ENCODE measurements at places on chromosomes 2 and 18. TPM values are rescaled to one million over a fixed set of nuclear protein-coding genes. Genes with fewer than 3 reads are reported as not detected.
A peak's percentile ranks its signal among the peaks of the same experiment; 100 is the strongest.

Gene PAPOLG
- 13.2 TPM for total RNA-seq

DNA sequence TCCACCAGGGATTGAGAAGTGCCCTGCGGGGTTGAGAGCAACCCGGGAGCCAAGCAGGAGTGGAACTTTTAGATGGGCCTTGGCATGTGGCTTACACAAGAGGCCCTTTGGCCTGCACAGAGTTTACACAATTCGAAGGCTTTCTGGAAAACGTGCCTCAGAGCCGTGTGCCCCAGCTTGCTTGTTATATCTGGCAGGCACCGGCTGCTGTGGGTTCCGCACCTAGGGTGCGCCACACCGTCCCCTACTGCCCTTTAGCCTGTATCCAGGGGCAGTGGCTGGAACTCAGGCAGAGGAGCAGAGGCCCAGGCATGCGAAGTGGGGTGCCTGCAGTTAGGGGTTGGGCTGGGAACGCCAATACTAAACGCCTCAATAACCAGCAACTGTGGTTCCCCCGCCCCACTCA lies 32.9 kb upstream of the EDAR start:
- no peak for DNase-seq

GRCh38 chr18:29840089-29840488 lies 1202.5 kb downstream of the DSC3 start:
- peak; percentile 42 for DNase-seq

Gene CASP10
- 2.6 TPM for total RNA-seq

Gene CABLES1
- 7.7 TPM for total RNA-seq

Gene CPLX4
- not detected for total RNA-seq

DNA sequence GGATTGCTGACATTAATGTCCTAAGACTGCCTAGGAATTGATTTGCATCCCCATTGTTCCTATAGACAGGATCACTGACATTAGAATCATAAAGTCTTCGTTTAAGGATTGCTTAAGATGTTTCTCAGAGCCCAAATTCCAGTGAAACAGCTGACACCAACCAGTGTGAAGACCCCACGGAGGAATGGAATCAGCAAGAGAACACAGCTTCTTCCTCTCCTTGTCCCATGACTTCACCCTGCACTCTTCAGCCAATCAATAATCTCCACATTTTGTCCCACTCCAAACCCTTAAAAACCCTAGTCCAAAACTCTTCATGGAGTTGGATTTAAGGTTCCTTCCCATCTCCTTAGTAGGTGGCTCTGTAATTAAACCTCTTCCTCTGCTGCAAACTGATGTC lies 157.0 kb upstream of the NDUFV2 start:
- no peak for DNase-seq

GRCh38 chr2:165469417-165469816 lies at the start of gene CSRNP3:
CSRNP3 (plus strand) TSS chr2:165469698; CDS start chr2:165595066, 125,368 bp downstream.
- DNase-seq = peak; percentile 12

DNA sequence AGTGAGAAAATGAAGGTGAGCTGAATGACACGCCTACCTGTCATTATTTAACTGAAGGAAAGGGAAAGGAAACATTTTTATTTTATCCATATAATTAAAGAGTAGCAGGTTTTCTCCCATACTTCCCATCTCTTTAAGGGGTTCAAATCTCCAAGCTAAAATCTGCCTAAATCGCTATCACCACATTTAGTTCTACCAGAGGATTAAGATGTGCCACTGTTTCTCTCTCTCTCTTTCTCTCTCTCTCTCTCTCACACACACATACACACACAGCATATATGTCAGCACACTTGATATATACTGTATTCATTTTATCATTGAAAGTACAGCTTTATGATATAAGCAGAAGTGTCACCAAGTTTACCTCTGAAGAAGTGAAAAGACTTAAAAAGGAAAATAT lies 3.1 kb downstream of the WIPF1 start:
- no peak for DNase-seq

DNA sequence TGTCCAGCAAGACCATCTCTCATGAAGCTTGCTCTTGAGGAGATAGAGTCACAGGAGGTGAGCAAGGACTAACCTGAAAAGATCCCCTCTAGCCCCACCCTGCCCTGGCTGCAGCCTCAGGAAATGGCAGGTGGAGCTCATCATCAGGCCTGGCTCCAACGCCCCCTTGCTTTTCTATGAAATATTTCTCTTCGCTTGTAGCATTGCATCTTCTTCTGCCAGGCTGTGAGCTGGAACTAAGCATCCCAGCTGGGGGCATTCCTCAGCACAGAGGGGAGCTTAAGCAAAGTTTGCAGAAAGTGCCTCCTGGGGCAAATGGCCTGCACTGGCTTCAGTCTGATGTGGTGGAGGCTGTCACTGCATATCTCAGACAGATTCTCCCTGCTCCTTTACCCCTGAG lies 90.1 kb upstream of the LGALSL start:
- no peak for DNase-seq

- DNase-seq = no peak
These were observed at the start of gene INHA for GRCh38 chr2:219572237-219573001. INHA (plus strand) TSS chr2:219572310; CDS start chr2:219572375, 65 bp downstream.

DNA sequence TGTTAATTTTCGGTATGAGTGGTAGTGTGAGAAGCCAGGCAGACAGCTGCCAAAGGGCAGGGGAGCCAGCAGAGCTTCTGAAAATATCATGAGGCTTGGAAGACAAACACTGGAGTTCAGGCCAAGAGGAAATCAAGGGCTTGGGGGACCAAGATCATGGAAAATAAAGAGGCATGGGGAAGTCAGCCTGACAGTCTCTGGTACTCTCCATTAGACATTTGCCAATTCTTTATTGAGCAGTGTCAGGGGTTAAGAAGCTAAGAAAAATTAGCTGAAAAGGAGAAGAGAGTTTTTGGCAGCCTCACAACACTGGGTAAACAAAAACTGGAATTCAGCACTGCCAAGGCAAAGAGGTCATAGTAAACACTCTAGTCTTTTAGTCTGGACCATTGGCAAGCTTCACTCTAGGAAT lies 612.7 kb downstream of the EPHA4 start:
- DNase-seq = no peak

Gene UGT1A4
- total RNA-seq = 0.12 TPM

Gene OR6B2
- total RNA-seq = not detected

DNA sequence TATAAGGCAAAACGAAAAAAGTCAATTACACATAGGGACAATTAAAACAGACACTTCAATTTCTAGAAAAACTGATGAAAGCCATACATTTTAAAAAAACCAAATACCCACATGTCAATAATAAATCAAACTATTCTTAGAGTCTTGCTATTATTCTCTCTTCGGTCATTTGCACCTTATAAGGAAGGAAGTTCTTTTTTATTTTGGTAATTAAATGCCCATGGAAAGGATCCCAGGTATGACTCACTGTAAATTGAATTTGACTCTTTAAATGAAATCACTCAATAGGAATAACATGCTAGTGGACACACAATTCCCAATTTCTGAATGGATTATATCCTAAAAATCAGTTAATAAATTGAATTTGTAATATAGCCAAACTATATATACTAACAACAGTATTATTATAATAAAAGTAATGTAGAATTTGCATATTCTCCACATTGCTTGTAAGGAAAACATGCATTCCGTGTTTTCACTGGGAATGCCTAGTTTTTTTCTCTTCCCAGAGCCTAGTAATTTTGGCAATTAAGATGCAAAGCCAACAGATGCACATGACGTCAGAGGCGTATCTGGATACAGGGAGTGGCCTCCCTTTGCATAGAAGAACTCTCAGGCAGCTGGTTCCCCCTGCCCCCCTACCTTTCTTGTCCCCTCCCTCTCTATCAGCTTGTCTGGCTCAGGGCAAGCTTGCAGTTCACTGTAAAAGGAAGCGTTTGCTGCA lies 153.5 kb upstream of the PGAP1 start:
- DNase-seq = no peak

DNA sequence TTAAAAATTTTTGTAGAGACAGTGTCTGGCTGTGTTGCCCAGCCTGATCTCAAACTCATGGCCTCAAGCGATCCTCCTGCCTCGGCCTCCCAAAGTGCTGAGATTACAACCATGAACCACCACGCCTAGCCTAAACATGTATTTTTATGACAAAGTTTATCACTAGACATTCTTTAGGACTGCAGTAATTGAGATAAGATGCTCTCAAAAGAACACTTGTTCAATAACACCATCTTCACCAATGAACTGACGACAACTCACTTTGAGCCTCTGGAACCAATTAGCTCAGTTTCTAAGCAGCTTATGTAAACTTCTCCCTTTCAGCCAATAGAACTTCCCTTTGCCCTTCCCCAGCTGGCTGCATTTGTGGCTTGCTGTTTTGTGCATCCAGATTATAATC lies 15.3 kb upstream of the PPP4R1 start:
- DNase-seq = no peak

DNA sequence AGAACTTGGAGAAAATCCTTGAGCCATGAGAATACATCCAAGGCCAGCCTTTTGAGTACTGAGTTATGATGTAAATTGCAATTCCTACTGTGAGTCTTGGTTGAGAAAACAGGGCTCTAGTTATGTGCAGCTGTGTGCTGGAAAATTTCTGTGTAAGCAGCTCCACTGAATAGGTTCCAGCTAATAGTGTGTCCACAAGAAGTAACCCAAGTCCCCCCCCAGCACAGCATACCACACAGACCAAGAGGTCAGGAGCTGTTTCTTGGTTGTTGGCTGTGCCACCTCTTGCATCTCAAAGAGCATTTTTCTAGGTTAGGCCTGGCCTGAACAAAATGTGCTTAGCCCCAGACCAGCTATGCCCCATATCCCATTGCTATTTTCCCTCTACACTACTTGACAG lies 36.8 kb upstream of the APCDD1 start:
- DNase-seq = no peak

DNA sequence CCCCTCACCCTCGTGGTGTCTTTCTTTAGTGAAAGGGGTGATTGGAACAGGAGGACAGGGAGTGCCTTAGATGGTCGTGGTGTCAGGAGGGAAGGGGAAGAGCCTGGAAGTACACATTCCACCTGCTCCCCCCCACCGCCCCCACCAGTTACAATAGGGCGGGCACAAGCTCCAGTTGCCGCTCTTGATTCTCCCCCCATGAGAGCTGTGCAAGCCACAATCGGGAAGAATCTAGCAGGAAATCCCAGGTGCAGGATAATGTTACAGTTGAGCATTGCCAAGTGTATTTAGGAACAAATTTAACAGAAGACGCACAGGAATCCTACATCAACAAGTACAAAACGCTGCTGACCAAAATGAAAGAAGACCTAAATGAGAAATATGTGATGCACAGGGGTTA lies 73.6 kb downstream of the ASAP2 start:
- DNase-seq = no peak

- no peak for DNase-seq
These were observed 93.3 kb downstream of the HNRNPLL start for GRCh38 chr2:38509314-38509946.

- DNase-seq = no peak
These were observed 58.8 kb downstream of the DGKD start for GRCh38 chr2:233413046-233413445.

Gene RNF125
- total RNA-seq = 7.4 TPM
